ENCODE measurements at places on chromosomes 6 and 20.

- no peak for DNase-seq
Observed at GRCh38 chr6:142444881-142445301, 143.1 kb downstream of the ADGRG6 start.

DNA sequence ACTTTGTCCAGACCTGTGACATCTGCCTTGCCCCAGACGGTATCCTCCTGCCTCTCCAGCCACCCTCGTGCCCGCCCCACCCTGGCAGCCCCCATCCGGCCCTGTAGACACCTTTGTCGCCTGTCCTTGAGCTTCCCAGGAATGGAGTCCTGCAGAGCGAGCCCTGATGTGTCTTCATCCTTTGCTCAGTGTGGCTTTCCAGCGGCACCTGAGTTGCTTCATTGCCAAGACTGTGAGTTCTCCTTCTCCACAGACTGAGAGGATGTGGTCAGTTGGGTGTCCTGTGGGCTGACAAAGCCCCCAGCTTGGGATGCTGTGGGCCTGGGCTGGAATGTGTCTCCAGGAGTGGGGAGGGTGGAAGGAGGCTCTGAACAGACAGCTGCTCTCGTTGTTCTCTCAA, 1.7 kb upstream of the CST4 start:
- no peak for DNase-seq

DNA sequence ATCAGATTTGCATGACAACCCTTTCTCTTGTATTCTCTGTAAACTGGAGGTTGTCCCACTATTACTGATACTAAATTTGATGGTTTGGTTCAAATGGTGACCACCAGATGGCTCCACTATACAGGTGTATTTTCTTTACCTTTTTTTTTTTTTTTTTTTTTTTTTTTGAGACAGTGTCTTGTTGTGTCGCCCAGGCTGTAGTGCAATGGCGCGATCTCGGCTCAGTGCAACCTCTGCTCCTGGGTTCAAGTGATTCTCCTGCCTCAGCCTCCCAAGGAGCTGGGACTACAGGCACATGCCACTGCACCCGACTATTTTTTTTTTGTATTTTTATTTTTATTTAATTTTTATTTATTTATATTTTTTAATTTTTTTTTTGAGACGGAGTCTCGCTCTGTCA, 6.6 kb upstream of the WTAP start:
- DNase-seq = peak; percentile 40

- peak; percentile 81 for DNase-seq
Observed at GRCh38 chr6:127515794-127516661, 3.1 kb downstream of the MTCL3 start.

DNA sequence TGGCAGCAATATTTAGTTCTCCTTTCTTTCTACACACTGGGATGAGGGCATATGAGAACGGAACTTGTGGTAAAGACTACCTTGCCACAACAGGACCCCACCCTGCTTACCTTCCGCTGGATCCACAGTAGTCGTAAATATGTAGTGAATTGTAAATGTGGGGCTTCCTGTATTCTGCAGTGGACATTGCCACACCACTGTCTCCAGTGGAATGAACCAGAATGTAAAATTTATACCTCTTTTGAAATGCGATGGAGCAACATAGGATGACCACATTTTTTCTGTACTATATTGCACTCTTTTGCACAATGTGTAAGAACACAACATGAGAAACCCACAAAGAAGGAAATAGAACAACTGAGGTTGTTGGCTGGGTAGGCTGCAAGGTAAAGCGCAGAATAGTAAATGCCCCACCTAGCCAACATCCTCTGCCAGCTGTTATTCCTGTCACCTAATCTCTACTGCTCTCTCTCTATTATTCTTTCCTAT, 16.1 kb upstream of the RIPOR2 start:
- DNase-seq = no peak

DNA sequence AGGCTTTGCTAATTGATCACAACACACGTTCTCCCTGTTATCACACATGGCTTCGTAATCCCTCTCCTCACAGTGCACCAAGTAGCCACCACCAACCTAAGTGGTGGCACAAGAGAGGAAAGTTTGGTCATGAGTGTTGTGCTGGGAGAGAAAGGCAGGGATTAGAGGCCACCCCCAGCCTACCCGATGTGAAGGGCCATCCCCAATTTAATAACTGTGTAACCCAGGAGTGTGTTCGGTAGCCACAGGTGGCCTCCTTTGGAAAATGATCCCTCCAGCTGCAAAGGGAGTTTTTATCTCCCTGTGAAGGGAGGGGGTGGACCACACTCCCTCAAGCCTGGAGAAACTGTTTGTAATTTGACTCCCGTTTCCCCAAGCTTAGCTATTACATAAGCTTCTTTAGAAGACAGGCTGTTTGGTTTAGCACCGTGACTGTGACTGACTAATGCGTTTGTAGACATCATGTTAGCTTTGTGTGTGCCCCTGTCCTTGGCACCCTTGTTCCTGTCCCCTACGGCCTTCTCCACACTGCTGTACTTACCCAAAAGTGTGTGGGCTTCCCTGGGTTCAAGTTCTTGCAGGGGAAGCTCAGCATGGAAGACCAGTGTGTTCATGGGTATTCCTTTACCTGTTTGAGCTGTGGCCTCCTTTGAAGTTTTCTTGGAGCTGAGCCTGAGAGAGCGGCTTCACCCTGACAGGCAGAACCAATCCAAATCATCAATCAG, 20.6 kb downstream of the PPP1R16B start:
- no peak for DNase-seq

GRCh38 chr20:37901654-37902503, 1.0 kb upstream of the VSTM2L start:
- peak; percentile 28 for DNase-seq

DNA sequence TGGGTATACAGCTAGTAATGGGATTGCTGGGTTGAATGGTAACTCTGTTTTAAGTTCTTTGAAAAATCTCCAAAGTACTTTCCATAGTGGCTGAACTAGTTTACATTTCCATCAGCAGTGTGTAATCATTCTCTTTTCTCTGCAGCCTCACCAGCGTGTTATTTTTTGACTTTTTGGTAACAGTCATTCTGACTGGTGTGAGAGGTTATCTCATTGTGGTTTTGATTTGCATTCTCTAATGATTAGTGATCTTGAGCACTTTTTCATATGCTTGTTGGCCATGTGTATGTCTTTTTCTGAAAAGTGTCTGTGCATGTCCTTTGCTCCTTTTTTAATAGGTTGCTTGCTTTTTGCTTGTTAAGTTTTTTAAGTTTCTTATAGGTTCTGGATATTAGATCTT, 194.2 kb upstream of the PHACTR1 start:
- DNase-seq = no peak

- DNase-seq = no peak
Observed at GRCh38 chr20:8183526-8183925, 51.5 kb downstream of the PLCB1 start.

Measured in activated T-cell treated with anti-CD3 and anti-CD28 coated beads, Interleukin-2, amount 50 U/mL, for 72 hours (primary cell).